Renal cortex interstitium (tissue), 15 donors: ENCODE measurements at places on chromosomes 2 and 18. TPM values are rescaled to one million over a fixed set of nuclear protein-coding genes. Genes with fewer than 3 reads are reported as not detected.

- no peak for DNase-seq
Observed at GRCh38 chr18:80023173-80023572, 11.1 kb upstream of the RBFA start.

DNA sequence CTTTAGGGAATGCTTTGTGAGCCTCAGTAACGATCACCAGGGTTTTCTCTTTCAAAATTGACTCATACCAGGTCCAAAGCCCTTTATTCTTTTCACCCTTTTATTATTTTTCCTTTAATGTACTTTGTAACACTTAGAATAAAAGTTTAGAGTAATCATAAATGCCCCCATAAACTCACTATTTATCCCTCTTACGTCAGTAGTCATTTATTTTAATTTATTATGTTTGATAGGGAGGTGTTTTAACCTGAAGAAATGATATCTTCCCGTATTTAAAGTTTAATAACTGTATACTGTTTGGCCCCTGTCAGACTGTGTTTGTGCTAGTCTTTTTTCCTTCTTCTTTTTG is 1.1 kb downstream of the TWSG1 start:
- no peak for DNase-seq

DNA sequence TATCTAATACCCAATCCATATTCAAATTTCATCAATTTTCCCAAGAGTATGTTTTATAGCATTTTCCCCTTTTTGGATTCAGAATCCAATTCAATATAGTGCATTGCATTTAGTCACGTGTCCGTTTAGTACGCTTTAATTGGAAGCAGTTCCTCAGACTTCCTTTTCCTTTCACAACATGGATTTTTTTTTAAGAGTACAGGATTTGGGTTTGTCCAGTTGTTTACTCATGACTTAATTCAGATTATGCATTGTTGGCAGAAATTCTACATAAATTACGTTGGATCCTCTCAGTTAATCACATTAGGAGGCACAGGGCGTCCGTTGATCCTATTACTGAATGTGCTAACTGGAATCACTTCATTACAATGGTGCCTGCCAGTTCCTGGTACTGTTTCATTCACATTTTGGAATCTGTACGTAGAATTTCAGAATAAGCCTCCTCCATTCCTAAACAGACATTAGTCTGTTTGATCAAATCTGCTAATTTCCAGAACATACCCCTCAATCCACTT is 70.0 kb upstream of the ATIC start:
- DNase-seq: no peak

GRCh38 chr2:8606226-8606625 is 75.6 kb upstream of the ID2 start:
- no peak for DNase-seq

- no peak for DNase-seq
Observed at GRCh38 chr2:168603439-168603961, 147.4 kb downstream of the CERS6 start.

DNA sequence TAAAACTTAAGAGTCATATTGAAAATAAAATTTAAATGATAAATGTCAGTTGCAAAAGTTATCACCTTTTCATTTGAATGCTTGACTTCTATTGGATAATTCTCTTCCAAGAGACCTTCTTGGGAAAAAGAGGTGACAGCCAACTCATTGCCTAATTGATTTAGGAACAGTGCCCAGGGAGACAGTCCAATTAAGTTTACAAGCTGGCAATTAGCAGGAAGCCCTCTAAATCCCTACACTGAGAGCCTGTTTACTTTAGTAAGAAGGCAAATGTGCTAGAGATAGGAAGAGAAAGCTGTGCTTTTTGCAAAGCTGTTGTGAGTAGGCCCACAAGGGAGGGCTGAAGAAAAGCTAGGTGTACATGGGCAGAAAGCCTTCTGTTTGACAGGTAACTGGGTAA is 189.1 kb downstream of the WDPCP start:
- no peak for DNase-seq

GRCh38 chr18:49487711-49488310 is 777 bp upstream of the C18orf32 start:
- no peak for DNase-seq

The REG3A gene
- polyA plus RNA-seq: not detected

The CPLX4 gene
- 0.06 TPM for polyA plus RNA-seq

The ATP6V1C2 gene
- 11.3 TPM for polyA plus RNA-seq

The FRZB gene
- 10.0 TPM for polyA plus RNA-seq

The G6PC2 gene
- polyA plus RNA-seq: not detected

The CMPK2 gene
- 3.5 TPM for polyA plus RNA-seq

The CCNT2 gene
- 72.6 TPM for polyA plus RNA-seq
